ENCODE measurements at places on chromosomes 2 and 18.
A peak's percentile ranks its signal among the peaks of the same experiment; 100 is the strongest.

GRCh38 chr18:59779979-59780378 lies 82.8 kb upstream of the CCBE1 start:
- H3K27ac ChIP-seq: no peak overlapping the region
- no peaks in the 10 kb centered on the region for H3K36me3 ChIP-seq
- no peak overlapping the region for H3K4me3 ChIP-seq
- H3K4me1 ChIP-seq: no peaks in the 10 kb centered on the region
- DNase-seq: no peak

DNA sequence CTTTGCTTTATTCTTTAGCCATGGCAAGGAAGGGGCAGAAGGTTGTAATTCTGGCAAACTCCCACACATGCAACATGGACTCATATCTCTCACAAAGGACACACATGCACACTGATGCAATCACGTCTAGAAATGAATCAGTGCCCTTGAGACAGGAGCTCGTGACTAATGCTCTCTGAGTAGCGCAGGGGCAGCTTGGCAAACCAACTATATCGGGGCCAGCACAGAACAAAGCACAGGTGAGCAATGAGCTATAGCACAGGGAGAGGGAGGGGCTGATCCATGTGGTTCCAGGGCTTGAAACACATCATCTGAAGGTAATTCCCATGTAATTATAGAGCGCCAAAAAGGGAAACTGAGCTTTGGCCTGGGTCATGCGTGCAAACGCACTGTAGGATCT lies 165.2 kb upstream of the KLF7 start:
- peaks cover 7% of the 10 kb centered on the region for H3K4me1 ChIP-seq
- no peak for DNase-seq
- peaks cover 11% of the 10 kb centered on the region for H3K27me3 ChIP-seq
- H3K4me3 ChIP-seq: no peak overlapping the region

DNA sequence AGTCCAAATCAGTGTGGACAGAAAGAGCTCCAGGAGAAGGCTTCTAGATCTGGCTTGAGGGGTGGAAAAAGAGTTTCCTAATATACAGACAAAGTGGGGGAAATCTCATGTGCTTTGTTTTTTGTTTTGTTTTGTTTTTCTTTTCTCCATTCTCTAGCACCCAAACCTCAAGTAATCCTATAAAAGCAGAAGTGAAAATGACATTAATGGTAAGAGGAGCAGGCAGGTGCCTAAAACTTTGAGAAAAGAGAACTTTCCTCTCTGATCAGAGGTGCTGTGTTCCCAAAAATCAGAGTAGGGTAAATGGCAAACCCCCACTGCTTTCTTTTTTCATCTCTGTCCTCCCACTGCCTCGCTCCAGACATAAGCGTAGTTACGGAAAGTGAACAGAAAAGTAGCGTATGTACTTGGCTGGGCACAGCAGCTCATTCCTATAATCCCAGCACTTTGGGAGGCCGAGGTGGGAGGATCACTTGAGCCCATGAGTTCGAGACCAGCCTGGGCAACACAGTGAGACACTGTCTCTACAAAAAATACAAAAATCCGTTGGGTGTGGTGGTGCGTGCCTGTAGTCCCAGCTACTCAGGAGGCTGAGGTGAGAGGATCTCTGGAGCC lies 77.8 kb downstream of the FAM161A start:
- no peaks in the 10 kb centered on the region for H3K36me3 ChIP-seq
- H3K4me3 ChIP-seq: no peak overlapping the region
- peaks cover 42% of the 10 kb centered on the region for H3K27me3 ChIP-seq
- DNase-seq: no peak
- no peaks in the 10 kb centered on the region for H3K4me1 ChIP-seq

- DNase-seq: no peak
- no peaks in the 10 kb centered on the region for H3K36me3 ChIP-seq
These were observed 32.4 kb downstream of the CDCA7 start for GRCh38 chr2:173387079-173387478.

DNA sequence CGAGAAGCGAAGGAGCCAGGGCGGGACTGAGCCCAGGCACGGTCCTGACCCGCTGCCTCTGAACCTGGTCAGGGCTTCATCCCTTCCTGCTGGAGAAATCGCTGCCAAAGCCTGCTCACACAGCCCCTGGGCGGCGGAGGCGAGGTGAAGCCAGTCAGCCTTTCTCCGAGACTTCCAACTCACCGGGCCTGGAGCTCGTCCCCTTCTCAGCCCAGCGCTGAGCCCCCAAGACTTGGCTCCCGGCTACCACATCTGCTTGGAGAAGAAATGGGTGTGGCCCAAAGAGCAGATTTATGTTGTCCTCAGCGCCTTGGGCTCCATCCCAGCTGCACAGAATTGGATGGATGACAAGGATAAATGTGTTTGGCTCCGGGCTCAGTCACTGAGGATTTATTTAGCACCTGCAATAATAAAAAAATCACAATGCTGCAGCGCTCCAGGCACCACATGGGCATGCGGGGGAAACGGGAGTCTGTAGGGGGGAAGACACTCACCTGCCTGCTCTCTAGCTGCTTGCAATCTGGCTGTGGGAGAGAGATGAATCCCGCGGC lies 64.9 kb downstream of the ACTR2 start:
- no peak overlapping the region for H3K4me3 ChIP-seq
- DNase-seq: no peak
- H3K27ac ChIP-seq: no peak overlapping the region
- H3K27me3 ChIP-seq: peaks cover 11% of the 10 kb centered on the region
- H3K4me1 ChIP-seq: no peaks in the 10 kb centered on the region

DNA sequence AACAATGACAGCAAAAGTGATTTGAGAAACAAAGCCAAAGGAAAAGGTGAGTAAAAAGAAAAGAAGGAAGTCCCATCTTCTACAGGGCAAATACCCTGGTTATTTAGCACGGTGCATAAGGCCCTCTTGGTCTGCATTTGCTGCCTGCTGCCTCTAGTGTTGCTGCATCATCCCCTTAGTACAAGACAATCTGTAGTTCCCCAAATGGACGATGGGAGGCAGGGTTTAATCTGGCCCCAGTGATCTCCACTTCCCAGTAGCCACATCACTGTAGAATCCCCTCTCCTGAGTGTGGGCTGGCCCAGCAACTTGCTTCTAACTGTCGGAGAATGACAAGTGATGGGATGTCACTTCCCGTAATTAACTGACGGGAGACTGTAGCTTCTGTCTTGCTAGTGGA lies 85.1 kb downstream of the CTAGE1 start:
- no peaks in the 10 kb centered on the region for H3K36me3 ChIP-seq
- DNase-seq: no peak
- H3K27me3 ChIP-seq: no peaks in the 10 kb centered on the region
- H3K4me1 ChIP-seq: peaks cover 35% of the 10 kb centered on the region
- no peak overlapping the region for H3K4me3 ChIP-seq

DNA sequence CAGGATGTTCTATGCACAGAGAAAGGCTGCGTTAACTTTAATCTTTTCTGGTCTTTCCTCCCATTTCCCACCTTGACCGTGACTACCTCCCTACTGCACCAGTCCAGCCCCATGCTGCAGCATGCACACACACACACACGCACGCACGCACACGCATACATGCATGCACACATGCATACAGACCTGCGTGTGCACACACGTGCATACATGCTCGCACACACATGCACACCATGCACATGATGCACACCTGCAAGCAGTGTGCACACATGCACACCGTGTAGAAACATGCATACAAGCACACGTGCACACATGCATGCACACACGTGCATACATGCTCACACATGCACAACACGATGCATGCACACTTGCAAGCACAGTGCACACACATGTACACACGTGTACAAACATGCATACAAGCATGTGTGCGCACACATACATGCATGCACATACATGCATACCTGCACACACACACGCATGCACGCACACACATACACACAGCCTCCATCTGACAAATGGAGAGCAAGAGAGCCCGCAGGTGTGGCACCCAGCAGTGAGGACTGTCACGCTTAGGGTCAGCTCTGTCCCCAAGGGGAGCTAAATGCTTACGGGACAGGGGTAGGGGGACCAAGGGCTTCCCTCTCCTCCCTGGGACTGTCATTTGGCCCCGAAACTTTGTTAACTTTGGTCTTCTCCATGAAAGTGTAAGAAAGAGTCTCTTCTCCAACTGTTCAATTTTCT lies 18.2 kb downstream of the SNORC start:
- peaks cover 50% of the 10 kb centered on the region for H3K27me3 ChIP-seq
- H3K4me1 ChIP-seq: peaks cover 2% of the 10 kb centered on the region
- no peaks in the 10 kb centered on the region for H3K36me3 ChIP-seq
- H3K27ac ChIP-seq: no peak overlapping the region

GRCh38 chr2:275466-275865 lies 10.7 kb downstream of the ACP1 start:
- no peak overlapping the region for H3K27ac ChIP-seq
- H3K4me3 ChIP-seq: no peak overlapping the region
- no peak for DNase-seq

- no peak for DNase-seq
- H3K36me3 ChIP-seq: no peaks in the 10 kb centered on the region
- no peaks in the 10 kb centered on the region for H3K27me3 ChIP-seq
- H3K4me3 ChIP-seq: no peak overlapping the region
These were observed 52.7 kb downstream of the PHLPP1 start for GRCh38 chr18:62767836-62768557.

- no peak for DNase-seq
- peaks cover 3% of the 10 kb centered on the region for H3K36me3 ChIP-seq
- H3K27ac ChIP-seq: no peak overlapping the region
- no peaks in the 10 kb centered on the region for H3K4me1 ChIP-seq
These were observed 199.9 kb upstream of the PKDCC start for GRCh38 chr2:41847744-41848441.

DNA sequence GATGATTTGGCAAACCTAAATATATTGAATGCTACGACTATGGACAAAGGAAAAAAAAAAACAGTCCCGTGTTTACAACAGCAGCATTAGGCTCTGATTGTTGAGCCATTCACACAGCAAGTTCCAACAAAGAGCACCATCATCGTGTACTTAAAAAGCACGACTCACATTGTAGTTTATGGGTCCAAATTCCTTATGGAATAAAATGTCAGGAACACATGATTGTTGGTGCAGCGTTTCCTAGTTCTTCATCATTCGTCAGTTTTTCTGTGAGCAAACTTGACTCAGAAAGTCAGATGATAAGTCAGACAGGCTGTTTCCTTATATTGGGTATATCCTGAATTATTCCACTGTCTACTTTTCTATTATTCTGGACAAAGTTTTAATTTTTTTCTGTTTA lies 10.0 kb upstream of the KIDINS220 start:
- no peak for DNase-seq
- H3K27me3 ChIP-seq: peaks cover 76% of the 10 kb centered on the region
- no peak overlapping the region for H3K27ac ChIP-seq
- no peaks in the 10 kb centered on the region for H3K36me3 ChIP-seq
- peaks cover 3% of the 10 kb centered on the region for H3K4me1 ChIP-seq

GRCh38 chr18:61379827-61380226 lies 46.6 kb downstream of the CDH20 start:
- no peaks in the 10 kb centered on the region for H3K4me1 ChIP-seq
- H3K36me3 ChIP-seq: no peaks in the 10 kb centered on the region
- no peaks in the 10 kb centered on the region for H3K27me3 ChIP-seq
- H3K4me3 ChIP-seq: no peak overlapping the region
- no peak for DNase-seq

DNA sequence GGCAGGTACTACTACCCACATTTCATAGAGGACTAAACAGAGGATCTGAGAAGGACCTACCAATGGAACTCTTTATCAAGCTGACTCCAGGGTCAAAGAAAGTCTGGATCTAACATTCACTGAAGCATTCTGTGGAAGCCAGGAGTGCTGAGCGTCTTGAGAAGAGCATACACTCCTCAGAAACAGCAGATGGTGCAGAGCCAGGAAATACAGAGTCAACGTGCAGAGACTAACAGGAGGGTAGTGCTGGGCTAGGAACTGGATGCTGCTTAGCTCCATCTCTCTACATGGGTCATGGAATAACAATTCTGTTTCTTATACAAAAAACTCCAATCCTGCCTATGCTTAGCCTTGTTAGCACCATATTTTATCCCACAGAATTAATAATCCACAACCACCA lies 5.5 kb upstream of the SERTAD2 start:
- no peaks in the 10 kb centered on the region for H3K27me3 ChIP-seq
- H3K27ac ChIP-seq: no peak overlapping the region
- no peak overlapping the region for H3K4me3 ChIP-seq
- DNase-seq: no peak

GRCh38 chr2:124534028-124534427 lies 508.9 kb downstream of the CNTNAP5 start:
- no peaks in the 10 kb centered on the region for H3K4me1 ChIP-seq
- no peaks in the 10 kb centered on the region for H3K27me3 ChIP-seq
- no peak for DNase-seq
- H3K27ac ChIP-seq: no peak overlapping the region
- no peak overlapping the region for H3K4me3 ChIP-seq
- H3K36me3 ChIP-seq: no peaks in the 10 kb centered on the region

- no peaks in the 10 kb centered on the region for H3K36me3 ChIP-seq
- peak overlapping the region; percentile 30 for H3K27ac ChIP-seq
- peaks cover 1% of the 10 kb centered on the region for H3K4me1 ChIP-seq
- no peak overlapping the region for H3K4me3 ChIP-seq
- DNase-seq: no peak
- H3K27me3 ChIP-seq: peaks cover 10% of the 10 kb centered on the region
These were observed 101.5 kb downstream of the ZNF532 start for GRCh38 chr18:58966005-58966677.
